ENCODE measurements at places on chromosomes 3 and 15.

DNA sequence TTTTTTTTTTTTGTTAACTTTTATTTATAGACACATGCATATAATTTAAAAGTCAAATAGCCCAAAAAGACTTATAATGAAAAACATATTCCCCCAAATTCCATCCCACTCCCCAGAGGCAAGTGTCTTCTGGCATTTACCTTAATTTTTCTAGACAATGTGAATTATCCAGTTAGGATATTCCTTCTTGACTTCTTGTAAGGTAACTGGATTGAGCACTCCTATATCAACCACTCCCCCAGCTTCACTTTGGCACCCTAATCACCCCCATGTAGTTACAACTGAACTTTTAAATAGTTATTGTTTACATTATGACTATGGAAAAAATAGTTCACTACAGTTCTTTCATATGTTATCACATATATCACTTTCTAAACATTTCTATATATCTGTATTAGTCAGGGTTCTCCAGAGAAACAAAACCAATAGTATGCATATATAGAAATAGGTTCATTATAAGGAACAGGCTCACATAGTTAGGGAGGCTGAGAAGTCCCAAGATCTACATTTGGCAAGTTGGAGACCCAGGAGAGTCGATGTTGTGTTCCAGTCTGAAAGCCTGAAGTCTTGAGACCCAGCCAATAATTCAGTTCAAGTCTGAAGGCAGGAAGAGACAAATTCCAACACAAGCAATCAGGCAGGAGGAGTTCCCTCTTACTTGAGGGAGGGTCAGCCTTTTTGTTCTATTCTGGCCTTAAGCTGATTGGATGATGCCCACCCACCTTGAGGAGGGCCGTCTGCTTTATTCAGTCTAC, 175.8 kb downstream of the THSD4 start:
- no peak for DNase-seq

GRCh38 chr15:98547741-98548138, 100.6 kb upstream of the IGF1R start:
- DNase-seq = no peak

DNA sequence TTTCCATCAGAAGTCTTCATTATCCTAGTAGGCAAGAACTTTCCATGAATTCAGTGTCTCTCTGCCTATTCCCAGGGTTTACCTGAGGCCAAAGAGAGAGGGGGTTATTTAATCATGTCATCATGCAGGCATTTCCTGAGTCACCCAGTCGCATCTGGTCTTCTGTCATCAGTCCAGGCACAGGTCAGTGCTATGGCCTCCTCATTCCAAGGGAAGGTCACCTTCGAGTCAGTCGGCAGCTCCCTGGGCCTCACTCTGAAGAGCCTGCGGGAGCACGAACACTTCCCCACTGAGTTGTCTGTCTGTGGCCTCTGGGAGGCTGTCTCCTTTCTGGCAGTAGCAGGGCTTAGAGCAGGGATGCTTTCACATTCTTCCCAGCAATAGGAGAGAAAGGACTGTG, 26.2 kb upstream of the LRTM1 start:
- DNase-seq = no peak

DNA sequence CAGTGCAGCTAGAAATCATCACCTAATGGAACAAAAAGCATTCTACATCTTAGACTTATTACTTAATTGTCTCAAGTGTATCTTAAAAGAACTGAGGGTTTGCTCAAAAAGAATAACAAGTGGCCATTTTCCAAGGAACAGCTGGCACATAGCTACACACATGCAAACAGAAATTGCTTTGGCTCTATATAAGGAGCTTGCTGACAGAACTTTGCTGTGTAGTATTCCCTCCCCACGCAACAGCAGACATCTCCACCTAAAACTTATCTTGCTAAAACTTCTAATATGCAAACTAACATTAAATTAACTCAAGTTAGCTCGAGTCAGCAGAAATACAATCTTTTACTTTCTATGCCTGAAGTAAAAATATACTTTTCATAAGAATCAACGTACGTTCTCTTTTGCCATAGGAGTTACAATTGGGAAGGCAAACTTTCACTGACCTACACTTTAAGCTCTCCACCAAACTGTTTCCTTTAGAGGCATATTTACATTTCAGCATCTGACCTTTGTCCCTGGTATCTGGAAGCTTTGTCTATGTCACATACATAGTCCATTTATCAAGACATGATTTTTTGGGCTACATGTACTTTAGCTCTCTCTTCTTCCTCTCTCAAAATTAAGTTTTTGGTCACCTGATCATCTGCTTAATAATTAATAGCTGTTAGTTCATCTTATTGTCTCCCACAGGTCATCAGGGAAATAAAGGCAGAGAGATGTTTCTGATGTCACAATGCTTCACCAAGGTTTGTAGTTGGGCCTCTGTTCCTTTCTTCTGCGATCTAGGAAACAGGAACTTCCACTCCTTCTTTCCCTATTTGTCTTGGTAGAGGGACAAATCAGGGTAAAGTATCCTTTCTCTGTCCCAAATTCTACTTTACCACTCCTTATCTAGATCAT, 163.4 kb upstream of the AGTR1 start:
- DNase-seq = no peak

GRCh38 chr3:197197334-197197733, 101.1 kb downstream of the DLG1 start:
- DNase-seq = no peak

Measured in CD4-positive, alpha-beta memory T cell (primary cell).